ENCODE measurements at places on chromosomes 3 and 15.

DNA sequence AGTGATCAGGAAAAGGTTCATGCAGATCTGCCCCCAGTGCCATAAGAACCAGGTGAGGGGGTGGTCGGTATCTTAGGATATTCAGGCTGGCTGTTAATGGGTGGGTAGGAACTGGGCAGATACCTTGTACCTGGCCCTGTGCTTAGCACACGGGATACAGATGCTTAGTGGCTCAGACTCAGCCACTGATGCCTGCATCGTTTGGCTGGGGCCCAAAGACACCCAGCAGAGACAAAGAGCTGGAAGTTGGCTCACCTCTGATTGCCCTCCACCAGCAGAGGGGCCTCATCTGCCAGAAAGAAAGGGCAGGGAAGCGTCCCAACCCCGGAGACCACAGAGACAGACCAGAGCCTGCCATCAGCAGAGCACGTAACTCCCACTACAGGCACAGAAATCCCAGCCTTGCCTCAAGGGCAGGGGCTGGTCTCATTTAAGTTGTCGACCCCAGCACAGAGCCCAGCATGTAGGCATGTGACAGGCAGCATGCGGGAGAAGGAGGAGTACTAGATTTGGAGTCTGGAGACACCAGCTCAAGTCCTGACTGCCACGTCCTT is 64.1 kb upstream of the SLC6A1 start:
- DNase-seq: no peak

DNA sequence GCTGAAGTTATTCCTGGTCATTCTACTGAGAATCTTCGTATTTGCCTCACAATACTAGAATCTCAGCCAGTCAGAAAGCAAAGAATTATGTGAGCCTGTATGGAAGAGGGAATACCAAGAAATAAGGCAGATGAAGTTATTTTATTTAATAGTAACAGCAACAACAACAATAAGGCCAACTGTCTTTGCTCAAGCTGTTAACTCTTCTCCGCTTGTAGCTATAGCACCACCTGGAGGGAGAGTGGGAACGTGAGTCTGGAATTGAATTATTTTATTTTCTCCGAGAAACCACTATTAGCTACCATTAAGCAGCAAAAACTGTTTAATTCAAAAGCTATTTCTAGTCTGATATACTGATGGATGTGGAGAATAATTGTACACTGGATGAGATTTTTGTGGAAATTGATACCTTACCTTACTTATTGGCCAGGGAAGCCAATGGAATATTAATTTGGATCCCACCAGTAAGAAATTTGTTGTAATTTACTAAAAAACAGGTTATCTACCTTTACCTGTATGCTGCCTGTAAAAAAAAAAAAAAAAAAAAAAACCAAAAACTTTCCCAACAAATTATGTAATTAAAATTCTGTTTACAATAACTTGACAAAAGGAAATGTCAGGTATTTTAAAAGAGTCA is 50.1 kb downstream of the CALML4 start:
- DNase-seq: no peak

DNA sequence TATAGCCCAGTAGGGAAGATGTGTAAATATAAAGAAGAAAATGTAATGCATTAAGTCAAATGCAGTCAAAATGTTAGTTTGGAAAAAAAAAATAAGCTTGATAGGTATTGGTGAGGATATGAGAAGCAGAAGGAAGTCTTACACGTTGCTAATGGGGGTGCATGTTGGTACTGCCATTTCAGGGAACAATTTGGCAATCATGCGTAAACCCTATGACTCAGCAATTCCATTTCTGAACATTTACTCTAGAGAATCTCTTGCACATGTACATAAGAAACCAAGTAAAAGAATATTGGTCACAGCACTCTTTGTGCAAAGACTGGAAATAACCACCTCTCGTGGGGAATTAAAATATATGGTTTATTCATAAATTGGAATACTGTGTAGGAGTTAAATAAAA is 35.5 kb upstream of the TIMP4 start:
- DNase-seq: no peak

DNA sequence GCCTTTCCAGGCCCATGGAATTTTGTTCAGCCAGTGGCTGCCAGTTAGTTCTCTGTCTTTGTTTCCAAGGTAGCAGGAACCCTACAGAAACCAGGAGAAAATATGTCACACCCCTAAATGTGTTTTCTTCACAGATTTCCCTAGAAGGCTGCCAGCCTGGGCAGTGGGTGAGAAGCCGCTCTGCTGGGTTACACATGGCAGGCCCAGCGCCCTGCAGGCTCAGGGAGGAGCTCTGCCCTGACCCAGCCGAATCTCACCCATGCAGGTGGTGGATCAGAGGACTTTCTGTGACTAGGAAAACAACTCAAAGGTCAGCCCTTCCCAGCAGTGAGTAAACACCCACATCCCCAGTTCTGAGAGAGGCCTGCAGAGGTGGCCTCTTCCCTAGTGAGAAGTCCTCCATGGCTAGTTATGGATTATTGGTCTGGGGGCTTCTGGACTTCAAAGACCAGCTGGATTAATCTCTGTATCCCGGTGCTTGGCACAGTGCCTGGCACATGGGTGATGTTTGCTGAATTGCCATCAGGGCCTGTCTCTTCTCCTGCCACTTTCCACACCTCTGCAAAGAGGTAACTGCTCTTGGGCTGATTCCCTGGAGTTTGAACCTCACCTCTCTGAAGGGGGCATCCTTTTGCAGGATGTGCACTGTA is 34.7 kb upstream of the BDH1 start:
- no peak for DNase-seq

- no peak for DNase-seq
Measured at GRCh38 chr3:55549177-55549576, 62.1 kb upstream of the WNT5A start.

DNA sequence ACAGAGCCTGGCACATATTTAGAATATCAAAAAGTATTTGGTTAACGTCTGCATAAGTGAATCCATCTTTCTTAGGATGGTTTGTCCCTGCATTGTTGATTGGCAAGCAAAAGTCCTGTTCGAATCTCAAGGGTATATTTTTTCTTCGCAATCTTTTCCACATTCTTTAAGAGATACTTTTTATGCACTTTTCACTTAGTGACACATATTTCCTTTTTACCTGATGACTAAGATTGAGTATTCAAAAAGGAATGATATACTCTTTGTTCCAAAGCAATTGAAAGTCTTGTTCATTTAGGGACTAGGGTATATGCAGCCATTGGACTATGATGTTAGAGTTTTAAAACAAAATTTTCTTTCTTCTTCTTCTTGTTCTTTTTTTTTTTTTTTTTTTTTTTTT is 349.9 kb downstream of the NLGN1 start:
- no peak for DNase-seq

GRCh38 chr3:162092751-162093150 is 596.1 kb downstream of the OTOL1 start:
- DNase-seq: no peak

GRCh38 chr15:86849136-86849535 is 769.5 kb downstream of the AGBL1 start:
- DNase-seq: no peak

- no peak for DNase-seq
Measured at GRCh38 chr3:61877359-61878138, 316.2 kb downstream of the PTPRG start.

- DNase-seq: no peak
Measured at GRCh38 chr3:111303760-111304159, 232.1 kb downstream of the NECTIN3 start.

DNA sequence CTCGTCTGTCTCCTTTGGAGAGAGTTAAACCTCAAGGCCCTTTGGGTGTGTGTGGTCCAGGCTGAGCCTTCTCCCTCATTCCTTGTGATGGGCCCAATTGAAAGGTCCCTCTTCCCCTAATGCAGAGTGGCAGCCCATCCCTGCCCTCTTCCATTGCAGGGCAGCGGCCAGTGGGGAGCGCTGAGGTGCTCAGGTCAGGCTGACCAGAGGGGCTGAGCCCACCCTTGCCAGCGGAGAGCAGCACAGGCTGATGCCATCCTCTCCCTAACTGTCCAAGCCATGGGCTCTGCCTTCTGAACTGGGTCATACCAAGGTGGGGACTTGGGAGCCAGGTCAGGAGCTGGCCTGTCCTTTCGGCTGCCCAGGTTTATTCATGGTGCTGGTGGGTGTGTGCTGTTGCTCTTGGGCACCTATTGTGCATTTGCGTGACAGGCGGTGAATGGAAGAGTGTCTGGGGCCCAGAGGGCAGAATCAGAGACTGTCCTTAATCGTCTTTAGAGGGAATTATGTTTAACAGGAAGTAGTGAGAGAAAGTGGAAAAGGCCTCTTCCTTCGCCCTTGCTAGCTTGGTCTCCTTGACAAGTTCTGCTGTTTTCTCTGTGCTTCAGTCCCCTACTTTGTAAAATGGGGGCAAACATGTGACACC is 96.9 kb downstream of the VGLL4 start:
- no peak for DNase-seq

DNA sequence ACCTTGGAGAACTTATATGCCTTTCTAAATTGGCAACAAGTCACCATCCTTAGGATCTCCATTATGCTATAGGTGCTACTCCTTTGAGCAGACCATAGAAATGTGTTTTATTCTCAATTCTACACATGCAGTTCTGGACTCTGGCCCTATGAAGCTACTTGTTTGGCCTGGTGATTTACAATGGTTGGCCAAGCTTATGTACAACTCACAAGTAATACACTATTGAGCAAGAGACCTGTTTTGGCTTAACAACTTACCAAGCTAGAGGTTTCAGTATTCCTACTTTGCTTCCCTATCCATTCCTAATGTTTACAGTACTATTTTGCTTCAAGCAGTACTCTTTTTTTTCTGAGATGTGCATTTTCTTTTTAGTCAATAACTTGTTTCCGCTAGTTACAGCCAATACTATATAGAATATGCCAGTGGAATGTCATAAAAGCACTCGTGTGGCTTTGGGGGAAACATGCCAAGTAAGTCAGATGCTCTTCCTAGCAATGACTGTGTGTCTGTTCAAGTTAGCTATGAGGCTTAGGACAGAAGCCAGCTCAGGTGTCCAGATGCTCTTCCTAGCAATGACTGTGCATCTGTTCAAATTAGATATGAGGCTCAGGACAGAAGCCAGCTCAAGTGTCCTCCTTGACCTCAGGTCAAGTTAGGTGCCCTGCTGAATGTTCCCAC is 174.9 kb upstream of the SEMA6D start:
- no peak for DNase-seq

DNA sequence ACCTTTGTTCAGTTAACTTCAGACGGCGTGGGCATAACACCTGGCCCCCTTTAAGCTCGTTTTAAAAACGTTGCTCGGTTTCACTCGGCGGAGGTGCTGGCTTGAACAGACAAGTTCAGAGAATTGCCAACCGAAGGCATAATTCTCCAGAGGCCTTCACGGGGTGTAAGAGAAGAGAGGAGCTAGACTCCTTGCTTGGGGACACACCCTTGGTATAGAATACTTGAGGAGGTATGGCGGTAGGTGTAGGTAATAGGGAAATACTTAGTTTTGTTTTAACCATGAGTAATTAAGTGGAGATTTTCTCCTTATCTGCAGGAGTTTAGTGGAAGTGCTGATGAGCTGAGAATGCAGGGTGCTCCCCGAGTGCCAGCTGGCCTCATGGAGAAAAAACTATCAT is 921 bp downstream of the FBXL2 start:
- DNase-seq: no peak

GRCh38 chr15:99963976-99964375 is 230.7 kb upstream of the LYSMD4 start:
- no peak for DNase-seq

DNA sequence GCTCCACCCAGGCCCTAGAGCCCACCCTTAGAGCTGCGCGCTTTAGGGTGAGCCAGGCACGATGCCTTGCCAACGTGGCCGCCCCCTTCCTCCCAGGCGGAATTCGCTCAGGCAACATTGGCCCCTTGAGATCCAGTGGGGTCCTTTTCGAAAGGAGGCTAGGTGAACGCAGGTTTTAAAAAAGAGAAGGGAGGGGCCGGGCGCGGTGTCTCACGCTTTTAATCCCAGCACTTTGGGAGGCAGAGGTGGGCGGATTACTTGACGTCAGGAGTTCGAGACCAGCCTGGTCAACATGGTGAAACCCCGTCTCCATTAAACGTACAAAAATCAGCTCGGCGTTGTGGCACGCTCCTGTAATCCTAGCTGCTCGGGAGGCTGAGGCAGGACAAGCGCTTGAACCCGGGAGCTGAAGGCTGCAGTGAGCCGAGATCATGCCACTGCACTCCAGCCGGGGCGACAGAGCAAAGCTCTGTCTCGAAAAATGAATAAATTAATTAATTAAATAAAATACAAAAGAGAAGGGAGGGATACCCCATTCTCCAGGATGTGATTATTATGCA is 984 bp upstream of the RPP25 start:
- DNase-seq: no peak

DNA sequence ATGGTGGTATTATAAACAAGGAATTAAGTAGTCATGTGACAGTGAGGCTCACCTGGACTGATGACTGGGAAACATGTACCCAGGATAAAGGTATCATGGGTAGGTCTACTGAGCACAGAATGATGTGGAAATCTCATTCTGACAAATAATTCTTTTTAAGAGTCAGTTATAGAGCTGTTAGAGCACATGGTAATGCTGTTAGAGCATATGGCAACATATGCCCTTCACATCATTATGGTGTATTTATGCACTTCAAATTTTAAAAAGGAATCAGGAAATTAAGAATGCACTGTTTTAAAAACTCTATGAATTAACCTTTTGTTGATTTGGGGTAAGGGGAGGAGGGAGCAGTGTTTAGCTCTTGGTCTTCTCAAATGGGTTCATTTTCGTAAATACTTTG is 1.7 kb downstream of the SLC6A20 start:
- DNase-seq: no peak

DNA sequence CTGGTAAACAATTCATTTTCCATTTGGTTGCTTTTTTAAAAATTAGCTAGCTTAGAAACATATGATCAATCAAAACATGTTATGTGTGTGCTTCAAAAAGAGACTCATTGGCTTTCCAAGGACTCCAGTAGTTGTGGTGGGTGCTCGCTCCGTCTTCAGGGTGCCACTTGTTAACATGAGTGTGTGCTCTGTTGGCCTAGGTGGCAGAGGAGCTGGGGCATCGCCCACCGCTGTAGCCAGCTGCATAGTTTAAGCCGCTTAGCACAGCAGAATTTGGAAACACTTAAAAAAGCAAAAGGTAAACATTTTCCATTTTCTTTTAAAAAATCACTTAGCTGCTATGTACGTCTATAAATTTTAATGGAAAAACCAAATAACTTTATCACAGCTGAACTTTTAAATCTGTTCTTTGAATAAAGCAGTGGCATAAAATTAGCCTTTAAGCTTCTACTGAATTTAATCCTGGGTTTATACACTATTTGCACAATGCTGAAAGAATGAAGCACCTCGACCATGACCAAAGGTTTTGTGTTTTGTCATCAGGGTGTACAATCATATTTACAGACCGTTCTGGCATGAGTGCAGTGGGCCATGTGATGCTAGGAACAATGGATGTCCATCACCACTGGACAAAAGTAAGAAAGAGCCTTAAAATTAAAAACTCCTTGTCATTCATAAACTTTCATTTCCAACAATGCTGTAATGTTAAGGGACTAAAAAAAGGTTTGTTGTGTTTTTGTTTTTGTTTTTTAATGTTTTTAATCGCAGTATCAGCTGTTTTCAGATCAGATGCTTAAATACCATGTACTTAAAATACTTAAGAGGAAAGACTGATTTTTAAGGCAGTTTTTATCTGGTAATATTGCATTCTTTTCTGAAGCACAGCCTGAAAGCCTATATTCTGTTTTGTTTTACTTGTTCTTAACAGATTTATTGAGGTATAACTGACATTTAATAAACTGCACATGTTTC is 57.9 kb downstream of the TCAIM start:
- DNase-seq: no peak

- DNase-seq: no peak
Measured at GRCh38 chr3:63662500-63662899, 10.0 kb downstream of the SNTN start.

GRCh38 chr3:177579419-177579818 is 382.1 kb upstream of the TBL1XR1 start:
- DNase-seq: no peak

- DNase-seq: no peak
Measured at GRCh38 chr3:178485756-178486155, 50.5 kb upstream of the KCNMB2 start.

All from activated T-helper 1 cell treated with Interleukin-2 at 50 U/mL for 16 hours (primary cell).